ENCODE measurements at places on chromosomes 2 and 18.

GRCh38 chr2:226788881-226789490, 10.6 kb downstream of the IRS1 start:
- DNase-seq, result no peak

- no peak for DNase-seq
Observed at GRCh38 chr2:29420999-29421782, 306.0 kb downstream of the CLIP4 start.

DNA sequence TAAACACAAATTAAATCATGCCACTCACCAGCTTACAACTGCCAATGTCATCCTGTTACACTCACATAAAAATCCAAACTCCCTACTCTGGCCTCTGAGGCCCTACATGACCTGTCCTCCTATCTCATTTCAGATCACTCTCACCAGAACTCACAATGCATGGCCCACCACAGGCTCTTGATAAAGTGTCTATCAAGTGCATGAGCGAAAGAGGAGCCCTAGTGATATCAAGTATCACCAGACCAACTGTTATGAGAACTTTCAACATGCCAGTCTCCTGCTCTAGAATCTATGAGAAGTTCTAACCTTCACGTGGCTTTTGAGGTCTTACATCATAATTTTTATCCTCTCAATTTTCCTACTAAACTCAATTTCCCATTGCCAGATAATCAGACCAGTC, 76.4 kb upstream of the CD226 start:
- no peak for DNase-seq

DNA sequence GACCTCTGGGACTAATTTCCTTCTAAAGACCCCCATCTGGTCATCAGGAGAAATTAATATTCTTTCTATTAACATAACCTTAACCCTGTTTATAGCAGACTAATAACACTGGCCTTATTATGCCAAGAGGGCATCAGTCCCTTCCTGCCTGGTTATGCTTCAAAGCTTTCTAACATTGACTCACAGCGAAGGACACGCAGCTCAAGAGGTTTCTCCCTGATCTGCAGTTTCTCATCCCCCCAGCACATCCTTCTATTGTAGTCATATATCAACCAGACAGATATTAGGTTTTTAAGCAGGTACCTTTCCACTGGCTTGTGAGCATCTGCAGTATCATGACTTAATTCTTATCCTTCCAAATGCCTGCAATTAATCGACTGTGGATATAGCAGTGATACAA, 100.0 kb upstream of the CXCR4 start:
- no peak for DNase-seq
